ENCODE measurements at places on chromosomes 5 and 9. TPM values are rescaled to one million over a fixed set of nuclear protein-coding genes. Genes with fewer than 3 reads are reported as not detected.

The DRD1 gene
- not detected for total RNA-seq

The PCA3 gene
- total RNA-seq: 0.25 TPM

The SH3PXD2B gene
- 24.3 TPM for total RNA-seq

The AIF1L gene
- 2.4 TPM for total RNA-seq

The CARD6 gene
- total RNA-seq: 34.0 TPM

The POC5 gene
- total RNA-seq: 7.4 TPM

The IL4 gene
- not detected for total RNA-seq

The TCF7 gene
- 0.25 TPM for total RNA-seq

The CNTNAP3B gene
- 34.4 TPM for total RNA-seq

The EDIL3 gene
- under 0.01 TPM for total RNA-seq

The F2RL2 gene
- total RNA-seq: 0.25 TPM

The LCN9 gene
- total RNA-seq: not detected

The SPATA9 gene
- total RNA-seq: 0.13 TPM

The MYOT gene
- not detected for total RNA-seq

The MEIKIN gene
- total RNA-seq: not detected

Data from dermis microvascular lymphatic vessel endothelial cell (primary cell).